ENCODE measurements at places on chromosomes 4 and X.

DNA sequence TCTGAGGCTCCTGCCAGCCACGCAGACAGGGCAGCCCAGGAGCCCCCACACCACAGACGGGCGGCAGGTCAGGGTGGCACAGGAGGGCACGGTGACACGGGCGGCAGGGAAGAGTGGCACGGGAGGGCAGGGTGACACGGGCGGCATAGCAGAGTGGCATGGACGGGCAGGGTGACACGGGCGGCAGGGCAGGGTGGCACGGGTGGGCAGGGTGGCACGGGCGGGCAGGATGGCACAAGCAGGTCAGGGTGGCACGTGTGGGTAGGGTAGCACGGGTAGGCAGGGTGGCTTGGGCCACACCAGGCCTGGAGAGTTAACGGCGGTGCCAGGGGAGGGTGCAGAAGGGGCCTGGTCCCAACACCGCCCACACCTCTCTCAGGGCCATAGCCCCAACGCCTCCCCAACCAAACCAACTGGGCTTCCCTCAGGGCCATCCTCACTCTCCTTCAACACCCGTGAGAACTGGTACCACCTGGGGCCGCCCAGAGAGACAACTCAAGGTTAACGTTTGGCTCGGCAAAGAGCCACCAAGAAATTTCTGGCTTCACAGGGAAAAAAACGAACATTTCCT lies 3.4 kb downstream of the CTBP1 start:
- DNase-seq = no peak

GRCh38 chr4:48300004-48300403 lies 30.4 kb upstream of the TEC start:
- DNase-seq = no peak

- no peak for DNase-seq
These were observed 147.7 kb downstream of the CPEB2 start for GRCh38 chr4:15149839-15150592.

- no peak for DNase-seq
These were observed 148.4 kb upstream of the SPRY1 start for GRCh38 chr4:123248085-123248659.

DNA sequence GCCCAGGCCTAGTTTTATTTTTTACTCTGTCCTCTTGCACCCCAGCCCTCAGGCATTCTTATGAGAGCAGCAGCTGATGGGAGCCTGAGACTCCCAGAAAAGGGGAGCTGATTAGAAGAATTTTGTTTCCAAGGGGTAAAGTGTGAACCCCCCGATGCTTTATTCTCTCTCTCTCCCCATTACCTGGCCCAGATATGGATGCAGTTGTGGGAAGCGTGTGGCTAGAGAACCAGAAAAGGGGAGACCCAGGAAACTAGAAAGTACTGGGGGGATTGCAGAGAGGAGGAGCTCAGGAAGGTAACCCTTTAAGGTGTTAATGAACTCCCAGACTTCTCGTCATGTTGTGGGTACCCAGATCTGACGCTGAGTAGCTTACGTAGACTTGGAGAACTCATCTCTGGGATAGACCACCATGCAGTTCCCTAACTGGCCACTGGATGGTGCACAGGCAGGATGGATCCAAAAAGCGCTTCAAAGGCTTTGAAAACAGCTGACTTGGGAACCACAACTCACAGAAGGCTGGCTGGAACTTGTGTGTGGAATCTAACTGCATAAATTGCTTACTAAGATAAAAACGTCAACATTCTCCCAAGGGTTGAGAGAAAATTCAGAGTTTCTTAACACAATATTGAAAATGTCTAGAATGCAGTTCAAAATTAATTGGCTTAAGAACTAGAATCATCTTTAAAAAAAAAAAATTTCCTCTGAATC lies 64.7 kb downstream of the TBC1D14 start:
- peak; percentile 82 for DNase-seq

All from activated T-cell treated with anti-CD3 and anti-CD28 coated beads, Interleukin-2, amount 50 U/mL, for 72 hours (primary cell).